ENCODE measurements at places on chromosomes 3 and 15. TPM values are rescaled to one million over a fixed set of nuclear protein-coding genes. Genes with fewer than 3 reads are reported as not detected.

Gene CCR3
- not detected for total RNA-seq

- DNase-seq: no peak
Observed at GRCh38 chr3:186287711-186288110, 74.3 kb downstream of the DGKG start.

GRCh38 chr3:169971522-169971921, 4.9 kb downstream of the SEC62 start:
- DNase-seq: no peak

DNA sequence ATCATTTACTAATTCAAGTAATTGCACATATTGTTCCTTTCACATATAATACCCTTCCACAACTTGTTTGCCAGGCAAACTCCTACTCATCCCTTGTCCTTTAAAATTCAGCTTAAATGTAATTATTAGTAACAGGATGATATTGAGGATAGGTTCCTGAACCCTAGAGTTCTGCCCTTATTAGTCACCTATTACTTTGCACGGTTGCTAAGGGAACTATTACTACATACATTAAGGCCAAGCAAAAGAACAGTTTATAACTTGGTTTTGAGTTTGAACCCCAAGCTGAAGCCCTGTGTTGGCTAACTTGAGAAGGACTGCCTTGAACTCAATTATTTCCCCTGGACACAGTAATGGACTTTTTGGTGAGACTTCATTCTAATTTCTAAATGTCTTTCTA, 529.7 kb downstream of the IGSF11 start:
- DNase-seq: no peak

Gene TAGLN3
- total RNA-seq: 0.46 TPM

Gene SRGAP3
- total RNA-seq: 0.71 TPM

DNA sequence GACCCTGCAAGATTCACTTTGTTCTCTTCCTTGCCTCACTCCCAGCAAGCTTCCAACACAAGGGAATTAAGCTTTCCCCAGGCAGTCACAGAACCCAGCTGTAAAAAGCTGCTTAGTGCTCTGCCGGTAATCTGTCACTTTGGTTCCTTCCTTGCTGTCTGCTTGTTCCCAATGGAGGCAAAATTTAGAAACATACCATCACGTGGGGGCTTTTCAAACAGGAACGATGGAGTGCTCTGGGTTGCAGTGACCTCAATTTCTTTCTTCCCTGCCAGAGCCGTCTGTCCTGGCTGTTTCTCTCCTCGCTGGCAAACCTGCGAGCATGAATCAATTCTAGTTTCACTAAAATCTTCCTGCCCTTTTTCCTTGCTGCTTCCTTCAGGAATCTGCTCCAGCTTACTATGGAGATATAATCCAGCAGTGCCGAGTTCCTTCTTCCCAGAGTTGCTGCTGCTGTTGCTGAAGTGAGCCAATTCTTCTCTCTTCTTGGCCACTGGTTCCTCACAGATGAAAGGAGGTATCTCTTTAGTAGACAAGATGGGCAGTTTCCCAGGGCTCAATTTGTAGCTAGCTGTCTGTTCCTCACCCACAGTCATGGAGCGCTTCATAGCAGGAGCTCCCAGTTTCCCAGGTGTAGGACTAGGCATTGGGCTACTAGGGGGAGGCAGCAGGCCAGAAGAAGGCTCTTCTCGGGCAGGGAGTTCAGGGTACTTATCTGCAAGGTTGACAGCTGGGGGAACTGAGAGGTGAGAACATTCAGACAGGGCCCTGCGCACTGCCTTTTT, 88.1 kb downstream of the DHX30 start:
- DNase-seq: no peak

DNA sequence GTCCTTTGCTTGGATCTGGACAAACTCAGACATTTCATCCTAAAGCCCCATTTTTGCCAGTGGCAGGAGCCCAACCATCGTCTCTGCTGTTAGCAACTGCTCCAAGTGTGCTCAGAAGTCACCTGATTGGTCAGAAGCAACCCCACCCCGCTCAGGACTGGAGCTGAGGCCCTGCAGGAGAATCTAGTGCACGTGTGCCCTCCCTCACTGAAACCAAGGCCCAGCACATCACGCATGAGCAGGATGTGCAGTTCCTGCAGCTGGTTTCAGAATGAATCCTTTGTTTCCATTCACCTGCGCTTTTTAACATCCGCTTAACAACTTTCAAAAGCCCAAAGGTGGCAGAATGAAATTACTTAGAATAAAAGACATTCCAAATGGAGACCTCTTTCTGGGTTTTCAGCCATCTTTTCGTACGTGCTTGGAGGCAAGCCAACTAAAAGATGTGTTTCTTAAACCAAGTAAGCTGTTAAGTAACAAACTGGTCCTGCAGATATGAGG, 81.2 kb downstream of the SRGAP3 start:
- peak; percentile 77 for DNase-seq

- no peak for DNase-seq
Observed at GRCh38 chr15:26097216-26097615, 234.1 kb upstream of the ATP10A start.

GRCh38 chr3:58049143-58049785, 41.0 kb downstream of the FLNB start:
- no peak for DNase-seq

DNA sequence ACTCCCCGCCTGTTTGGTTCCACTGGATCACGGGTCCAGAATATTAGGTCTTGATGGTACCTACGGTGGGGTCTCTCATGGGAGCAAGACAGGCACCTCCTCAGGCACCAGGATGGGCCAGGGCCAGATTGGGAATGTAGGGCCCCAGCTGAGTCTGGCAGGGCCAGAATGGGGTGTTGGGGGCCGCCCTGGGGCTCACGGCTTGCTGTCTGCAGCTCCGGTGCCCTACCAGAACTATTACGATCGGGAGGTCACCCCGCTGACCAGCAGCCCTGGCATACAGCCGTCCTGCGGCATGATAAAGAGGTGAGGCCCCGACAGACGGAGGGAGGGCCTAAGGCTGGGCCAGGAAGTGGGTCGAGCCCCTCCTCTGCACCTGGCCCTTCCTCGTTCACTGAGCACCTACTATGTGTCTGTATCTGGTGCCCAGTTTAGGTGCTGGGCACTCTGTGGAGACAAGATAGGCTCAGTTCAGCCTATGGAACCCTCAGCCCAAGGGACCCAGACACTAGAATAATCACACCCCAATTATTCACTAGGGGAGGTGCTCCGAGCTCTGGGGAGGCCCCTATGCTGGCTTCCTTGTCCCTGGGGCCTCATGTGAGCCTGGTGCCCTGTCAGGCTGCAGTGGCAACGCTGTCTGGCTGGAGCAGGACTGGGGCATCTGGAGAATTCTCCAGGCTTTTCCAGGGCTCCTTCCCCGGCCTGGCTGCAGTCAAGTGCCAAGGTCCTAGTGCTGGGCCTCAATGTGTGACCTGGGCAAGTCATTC, 37.9 kb downstream of the PSTPIP1 start:
- no peak for DNase-seq

- no peak for DNase-seq
Observed at GRCh38 chr3:23114432-23114831, 88.7 kb upstream of the UBE2E2 start.

DNA sequence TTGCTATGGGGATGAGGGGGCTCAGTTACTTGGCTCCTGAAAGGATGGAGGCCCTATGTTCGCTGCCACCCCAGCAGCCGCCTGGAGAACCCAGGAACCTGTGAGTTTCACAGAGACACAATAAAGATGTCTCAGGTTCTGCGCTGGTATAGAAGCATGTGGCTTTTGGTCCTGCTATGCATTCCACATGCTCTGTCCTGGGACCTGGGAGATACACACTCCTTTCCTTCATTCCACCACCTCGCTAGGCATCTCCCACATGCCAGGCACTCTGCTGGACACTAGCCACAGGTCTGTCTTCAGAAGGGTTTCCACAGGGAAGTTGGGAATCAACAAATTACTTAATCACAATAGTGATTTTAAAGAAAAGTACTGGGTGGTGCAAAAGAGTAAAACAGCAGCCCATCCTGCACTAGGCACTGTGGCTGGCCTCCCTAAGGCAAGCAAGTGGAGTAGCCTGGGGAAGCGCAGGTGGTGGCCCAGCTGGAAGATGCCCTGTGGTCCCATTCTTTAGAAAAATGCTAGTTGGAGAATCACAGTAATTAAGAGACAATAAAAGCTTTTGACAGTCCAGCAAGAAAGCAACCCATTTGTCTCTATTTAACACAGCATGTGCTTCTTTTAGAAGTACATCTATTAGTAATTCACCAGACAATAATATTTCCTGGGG, 408.9 kb upstream of the WNT5A start:
- no peak for DNase-seq

DNA sequence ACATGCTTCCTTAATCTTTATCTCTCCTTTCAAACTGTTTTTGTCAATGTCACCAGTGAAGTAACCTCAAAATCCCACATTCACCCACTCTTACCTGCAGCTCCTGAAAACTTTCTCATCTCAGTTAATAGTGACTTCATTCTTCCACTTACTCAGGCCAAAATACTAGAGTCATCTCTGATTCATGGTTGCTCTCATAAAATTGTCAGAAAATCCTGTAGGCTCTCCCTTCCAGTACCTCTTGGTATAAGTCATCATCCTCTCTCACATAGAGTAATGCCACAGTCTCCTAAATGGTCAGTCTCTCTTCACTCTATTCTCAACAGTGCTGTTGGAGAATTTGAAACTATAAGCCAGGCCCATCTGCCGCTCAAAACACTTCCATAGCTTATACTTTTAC, 34.9 kb upstream of the POU1F1 start:
- no peak for DNase-seq

Gene FEZF2
- total RNA-seq: not detected

Gene KCNAB1
- total RNA-seq: not detected

Gene RARB
- not detected for total RNA-seq

DNA sequence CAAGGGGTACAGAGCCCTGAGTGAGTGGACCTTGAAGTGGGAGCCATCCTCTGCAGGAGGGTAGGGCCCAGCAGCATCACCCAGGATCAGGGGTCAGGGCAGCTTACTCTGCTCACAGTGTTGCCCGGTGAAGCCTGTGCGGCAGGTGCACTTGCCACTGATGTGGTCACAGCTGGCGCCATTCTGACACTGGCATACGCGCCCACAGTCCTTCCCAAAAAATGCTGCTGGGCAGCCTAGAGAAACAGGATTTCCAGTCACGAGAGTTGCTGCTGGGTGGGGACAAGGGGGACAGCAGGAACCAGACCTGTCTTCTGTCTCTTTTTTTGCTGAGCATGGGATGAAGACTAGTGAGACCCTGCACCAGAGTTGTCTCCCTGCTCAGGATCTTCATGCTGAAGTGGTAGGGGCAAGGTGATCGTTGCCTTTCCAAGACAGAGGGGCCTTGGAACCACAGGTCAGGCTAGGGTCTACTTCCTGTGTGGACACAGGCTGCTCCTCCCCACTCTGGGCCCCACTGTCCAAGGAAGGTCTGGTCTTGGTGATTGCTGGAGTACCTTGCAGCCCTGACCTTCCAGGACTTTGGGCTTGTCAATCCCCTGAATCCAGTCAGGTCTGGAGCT, 46.9 kb downstream of the RAB11A start:
- no peak for DNase-seq

Gene ZNF774
- total RNA-seq: 2.7 TPM

Gene SLC9C1
- total RNA-seq: 0.37 TPM

Gene PLSCR2
- not detected for total RNA-seq

DNA sequence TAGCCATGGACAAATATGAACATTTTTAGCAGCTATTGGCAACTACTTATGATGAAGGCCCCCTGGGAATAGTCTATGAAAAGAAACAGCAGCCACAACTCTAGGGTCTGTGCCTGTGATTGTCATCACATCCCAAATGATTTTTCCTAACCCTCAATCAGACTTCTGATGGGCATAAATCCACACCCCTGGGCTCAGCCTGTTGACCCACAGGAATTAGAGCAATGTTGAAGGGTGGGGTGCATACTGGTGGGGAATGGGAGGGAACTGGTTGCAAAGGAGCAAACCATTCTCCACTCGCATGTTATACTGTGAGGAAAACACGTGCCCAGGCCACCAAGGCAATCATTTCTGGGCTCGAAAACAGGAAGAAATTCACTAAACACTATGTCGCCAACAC, 106.5 kb upstream of the CTNNB1 start:
- DNase-seq: no peak

- DNase-seq: no peak
Observed at GRCh38 chr15:37140531-37141058, 40.2 kb upstream of the MEIS2 start.

- no peak for DNase-seq
Observed at GRCh38 chr3:172170841-172171240, 131.5 kb downstream of the FNDC3B start.

GRCh38 chr15:101132390-101133180, 119.3 kb downstream of the CHSY1 start:
- DNase-seq: no peak

DNA sequence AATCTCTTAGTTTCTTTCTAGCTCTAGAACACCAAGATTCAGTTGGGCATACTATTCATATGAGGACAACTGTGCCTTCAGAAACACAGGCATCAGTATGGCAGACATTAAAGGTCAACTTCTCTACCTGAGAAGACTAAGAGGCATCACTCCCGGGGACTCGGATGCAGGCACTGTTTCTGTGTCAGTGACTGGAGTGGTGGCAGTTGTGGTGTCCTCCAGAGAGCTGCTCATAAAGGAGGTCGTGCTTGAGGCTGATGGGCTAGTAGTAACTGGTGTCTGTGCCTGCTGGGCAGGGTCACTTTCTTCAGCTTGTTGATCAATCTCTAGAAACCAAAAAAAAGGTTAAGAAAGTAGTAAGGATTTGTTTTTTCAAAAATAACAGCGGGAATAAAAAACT, 75.2 kb downstream of the FBXL22 start:
- DNase-seq: no peak

Gene SLCO2A1
- not detected for total RNA-seq

DNA sequence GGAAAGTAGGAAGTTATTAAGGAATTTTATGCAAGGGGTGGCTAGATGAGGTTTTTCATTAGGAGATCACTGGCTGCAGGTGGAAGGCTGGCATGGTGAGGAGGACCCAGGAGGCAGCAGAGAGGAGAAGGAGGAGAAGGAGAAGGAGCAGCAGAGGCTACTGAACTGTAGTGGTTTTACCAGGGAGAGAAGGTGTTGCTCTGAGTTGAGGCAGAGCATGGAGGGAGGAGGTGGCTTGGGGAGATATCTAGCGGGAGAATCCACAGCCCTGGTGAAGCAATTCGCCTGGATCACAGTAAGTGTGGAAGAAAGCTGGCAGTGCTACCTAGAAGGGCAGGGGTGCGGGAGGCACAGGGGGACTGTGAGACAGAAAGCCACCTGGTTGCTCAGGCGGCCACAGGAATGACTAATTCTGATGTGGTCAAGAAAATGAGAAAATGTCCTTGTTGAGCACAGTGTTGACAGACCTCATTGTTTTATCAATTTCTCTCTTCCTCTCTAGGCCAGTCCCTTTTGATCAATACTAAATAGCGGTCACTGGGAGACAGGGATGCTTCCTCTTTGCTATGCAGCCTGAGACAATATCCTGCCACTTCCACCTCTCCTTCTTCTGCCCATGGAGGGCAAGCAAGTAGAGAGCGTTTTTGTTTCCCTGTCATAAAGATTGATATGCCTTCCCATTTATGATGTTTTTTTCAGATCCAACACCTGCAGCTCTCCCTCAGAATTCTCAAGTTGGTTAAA, 94.6 kb downstream of the EEFSEC start:
- DNase-seq: no peak
